Upper lobe of right lung (tissue), 1 donor: ENCODE measurements at places on chromosomes 1 and 21.

- DNase-seq, result no peak
- H3K4me1 ChIP-seq, result no peaks in the 10 kb centered on the region
- H3K27me3 ChIP-seq, result no peaks in the 10 kb centered on the region
- no peaks in the 10 kb centered on the region for H3K36me3 ChIP-seq
- no peak overlapping the region for H3K27ac ChIP-seq
Observed at GRCh38 chr21:34235514-34235913, 128.3 kb upstream of the KCNE2 start.

GRCh38 chr1:162169031-162169790, 99.7 kb downstream of the NOS1AP start:
- no peak overlapping the region for H3K4me3 ChIP-seq
- H3K27me3 ChIP-seq, result no peaks in the 10 kb centered on the region
- H3K36me3 ChIP-seq, result no peaks in the 10 kb centered on the region

DNA sequence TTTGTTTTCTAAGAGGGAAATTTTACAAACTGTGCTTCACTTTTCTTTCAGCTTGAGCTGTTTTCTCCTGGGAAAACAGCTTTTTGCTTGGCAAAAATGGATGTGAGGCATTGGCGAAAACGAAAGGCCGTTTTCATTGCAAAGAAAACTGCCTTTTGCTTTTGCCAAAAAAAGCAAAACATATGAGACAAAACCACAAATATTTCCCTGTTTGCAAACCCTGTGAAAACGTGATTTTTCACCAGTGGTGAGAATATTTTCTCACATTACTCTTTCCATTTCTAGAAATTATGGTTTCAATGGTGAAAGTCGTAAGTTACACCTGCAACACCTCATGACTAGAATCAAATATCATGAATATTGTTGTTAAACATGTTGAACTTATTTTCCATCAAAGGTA, 74.0 kb upstream of the ZBTB18 start:
- no peaks in the 10 kb centered on the region for H3K36me3 ChIP-seq
- no peak overlapping the region for H3K4me3 ChIP-seq
- H3K27me3 ChIP-seq, result no peaks in the 10 kb centered on the region
- no peaks in the 10 kb centered on the region for H3K4me1 ChIP-seq
- no peak for DNase-seq

DNA sequence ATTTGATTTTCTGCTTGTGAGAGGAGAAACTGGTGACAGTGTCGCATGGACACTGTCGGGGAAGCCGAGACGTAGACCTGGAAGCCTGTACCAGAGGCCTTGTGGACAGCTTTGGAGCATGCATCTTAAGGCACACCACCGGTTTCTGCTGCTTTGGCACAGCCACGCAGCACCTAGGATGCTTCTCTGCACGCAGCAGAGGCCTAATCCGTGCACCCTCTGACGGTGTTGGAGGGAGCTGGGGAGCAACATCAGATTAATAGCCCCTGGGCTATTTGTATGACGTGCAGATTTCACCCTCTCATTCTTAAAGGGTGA, 30.3 kb downstream of the TEX35 start:
- H3K4me3 ChIP-seq, result peak overlapping the region; percentile 94
- H3K27ac ChIP-seq, result no peak overlapping the region
- no peaks in the 10 kb centered on the region for H3K27me3 ChIP-seq
- DNase-seq, result no peak

- H3K27me3 ChIP-seq, result no peaks in the 10 kb centered on the region
- DNase-seq, result no peak
- H3K27ac ChIP-seq, result no peak overlapping the region
- H3K4me1 ChIP-seq, result no peaks in the 10 kb centered on the region
- no peaks in the 10 kb centered on the region for H3K36me3 ChIP-seq
- no peak overlapping the region for H3K4me3 ChIP-seq
Observed at GRCh38 chr1:36865602-36865900, 168.8 kb downstream of the GRIK3 start.

DNA sequence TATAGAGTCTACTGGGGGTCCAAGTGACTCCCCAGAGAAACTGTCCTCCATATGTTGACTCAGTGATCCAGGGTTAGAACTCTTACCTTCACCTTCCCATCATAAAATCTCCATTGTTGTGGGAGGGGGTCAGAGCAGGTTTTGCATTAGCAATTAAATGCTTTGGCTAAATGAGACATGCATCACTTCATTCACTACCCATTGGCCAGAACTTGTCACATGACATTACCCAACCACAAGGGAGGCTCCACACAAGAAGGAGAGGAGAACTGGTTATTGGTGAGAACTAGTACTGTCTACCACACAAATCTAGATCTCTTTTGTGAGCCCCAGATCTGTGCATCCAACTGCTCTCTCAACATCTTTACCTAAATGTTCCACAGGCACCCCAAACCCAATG, 4.2 kb upstream of the C1orf162 start:
- peaks cover 38% of the 10 kb centered on the region for H3K36me3 ChIP-seq
- peaks cover 5% of the 10 kb centered on the region for H3K4me1 ChIP-seq
- no peaks in the 10 kb centered on the region for H3K27me3 ChIP-seq
- H3K4me3 ChIP-seq, result no peak overlapping the region
- no peak overlapping the region for H3K27ac ChIP-seq
- no peak for DNase-seq
